ENCODE measurements at places on chromosomes 2 and 18.

GRCh38 chr2:128501006-128501690 is 182.5 kb upstream of the HS6ST1 start:
- no peak for DNase-seq

DNA sequence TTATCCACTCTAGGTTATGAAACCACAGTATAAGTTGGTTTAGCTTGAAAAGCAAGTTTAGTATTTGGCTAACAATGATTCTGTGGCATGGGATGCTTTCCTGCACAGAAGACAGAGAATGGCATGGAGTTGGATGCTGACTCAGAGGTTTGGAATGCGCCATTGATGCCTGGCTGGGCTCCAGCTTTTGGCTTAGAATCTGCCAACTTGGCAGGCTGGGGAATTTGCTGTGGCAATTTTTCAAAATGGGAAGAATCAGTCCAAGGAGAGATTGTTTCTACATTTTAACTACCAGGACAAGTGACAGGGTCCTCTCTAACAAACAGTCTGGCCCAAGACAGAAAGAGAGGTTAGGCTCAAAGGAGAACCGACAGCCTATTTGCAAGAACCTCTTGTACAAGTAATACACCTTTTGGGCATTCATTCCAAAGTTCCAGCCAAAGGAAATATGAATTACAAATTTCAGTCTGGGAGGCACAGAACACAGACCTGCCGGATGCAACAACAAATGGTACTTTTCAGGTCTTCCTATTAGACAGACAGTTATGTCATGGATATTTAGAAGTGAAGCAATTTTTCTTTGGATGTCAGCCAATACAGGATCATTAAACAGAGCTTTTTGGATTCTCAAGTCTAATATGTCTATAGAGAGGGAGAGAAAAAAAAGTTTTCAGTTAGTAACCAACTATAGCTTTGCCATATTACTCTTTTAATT is 1027.7 kb downstream of the TMEM182 start:
- DNase-seq = no peak

DNA sequence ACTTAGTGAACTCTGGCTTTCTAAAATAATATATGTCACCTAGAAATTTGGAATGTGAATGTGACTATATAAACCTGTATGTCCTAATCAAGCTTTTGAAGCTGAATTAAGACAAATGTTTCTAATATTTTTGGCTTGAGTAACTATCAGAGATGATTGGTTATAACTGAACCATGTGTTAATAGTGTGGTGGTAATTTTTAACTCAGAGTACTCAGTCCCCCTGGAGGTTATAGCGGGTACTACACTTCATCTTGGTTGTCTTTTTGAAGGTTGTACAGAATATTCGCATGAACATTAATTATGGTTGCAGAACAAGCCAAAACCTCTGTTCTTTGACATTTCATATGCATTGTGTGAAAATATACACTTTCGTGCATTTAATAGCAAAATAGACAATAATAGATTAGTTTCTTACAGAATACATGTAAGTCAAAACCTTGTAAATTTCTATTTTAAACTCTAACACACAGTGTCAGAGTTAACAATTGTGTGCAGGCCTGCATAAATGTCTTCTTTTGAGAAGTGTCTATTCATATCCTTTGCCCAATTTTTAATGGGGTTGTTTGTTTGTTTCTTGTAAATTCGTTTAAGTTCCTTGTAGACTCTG is 86.0 kb downstream of the OSBPL6 start:
- DNase-seq = no peak

DNA sequence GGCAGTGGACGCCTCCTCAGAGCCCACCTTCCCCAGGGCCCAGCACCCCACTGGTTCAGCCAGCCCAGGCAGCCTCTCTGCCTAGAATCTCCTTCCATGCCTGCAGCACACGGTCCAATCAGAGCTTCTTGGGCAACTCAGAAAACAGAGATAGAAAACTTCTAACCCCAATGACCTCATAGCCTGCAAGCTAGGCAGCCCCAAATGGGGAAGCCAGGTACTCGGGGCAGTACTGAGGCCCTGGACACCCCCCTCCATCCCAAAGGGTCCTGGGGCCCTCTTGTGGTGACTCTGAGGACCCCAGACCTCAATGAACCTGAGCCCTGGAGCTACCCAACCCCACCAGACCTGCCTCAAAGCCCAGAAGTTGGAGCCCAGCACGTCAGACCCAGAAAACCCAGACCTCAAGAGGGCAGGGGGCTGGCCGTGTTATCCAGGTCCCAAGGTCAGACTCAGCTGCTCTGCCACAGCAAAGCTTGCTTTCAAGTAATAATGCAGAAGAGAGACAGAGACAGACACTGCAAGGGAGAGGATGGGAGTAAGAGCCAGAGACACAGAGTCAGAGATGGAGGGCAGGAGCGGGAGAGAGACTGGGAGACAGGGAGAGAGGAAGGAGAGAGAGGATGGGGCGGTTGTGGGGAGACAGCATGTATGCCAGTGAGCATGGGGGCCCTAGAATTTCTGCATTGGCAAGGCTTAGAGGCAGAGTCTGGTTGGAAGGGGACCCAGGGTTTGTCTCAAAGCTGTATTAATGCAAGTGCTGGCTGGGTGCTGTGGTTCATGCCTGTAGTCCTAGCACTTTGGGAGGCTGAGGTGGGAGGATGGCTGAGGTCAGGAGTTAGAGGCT is 28.2 kb downstream of the SERTAD2 start:
- no peak for DNase-seq

GRCh38 chr2:226892729-226893128 is 56.9 kb downstream of the RHBDD1 start:
- no peak for DNase-seq

DNA sequence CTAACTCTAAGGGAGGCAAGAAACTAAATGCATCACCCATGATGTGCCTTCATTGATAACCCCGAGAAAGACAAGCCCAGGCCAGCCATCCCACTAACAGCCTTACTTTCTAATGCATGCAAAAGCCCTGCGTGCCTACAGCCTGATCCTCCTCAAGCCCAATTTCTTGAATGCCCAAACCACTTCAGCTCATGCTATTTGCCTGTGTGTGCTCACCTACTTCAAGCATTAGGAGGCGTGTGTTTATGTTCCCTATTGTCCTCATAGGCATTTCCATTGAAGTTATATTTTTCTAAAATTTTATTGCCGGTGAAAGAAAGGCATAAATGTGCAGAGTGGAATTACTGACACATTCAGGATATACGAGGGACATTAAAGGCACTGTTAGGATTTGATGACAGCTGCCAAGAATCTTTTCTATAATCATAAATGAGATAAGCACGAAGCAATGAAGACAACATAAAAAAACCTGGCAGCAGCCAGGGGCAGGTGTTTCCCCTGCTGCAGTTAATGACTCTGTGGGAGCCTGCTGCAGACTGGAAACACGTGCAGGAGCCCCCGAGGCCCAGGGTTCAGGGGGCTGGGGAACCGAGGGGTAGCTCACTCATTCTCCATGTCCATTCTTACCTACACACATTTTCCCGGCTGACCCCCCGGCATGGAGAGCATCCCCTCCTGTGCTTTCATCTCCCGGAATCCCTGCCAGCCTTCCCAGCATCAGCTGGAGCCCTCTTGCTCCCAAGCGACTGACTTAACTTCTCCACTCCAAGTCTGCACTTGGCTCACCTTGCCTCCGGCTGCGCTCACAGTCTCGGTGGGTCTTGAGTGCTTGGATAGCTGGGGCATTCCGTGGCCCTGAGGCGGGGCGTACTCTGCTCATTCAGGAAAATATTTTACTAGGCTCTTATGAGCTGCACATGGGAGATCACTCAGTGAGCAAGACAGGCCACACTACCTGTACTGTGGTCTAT is 292.3 kb upstream of the SIX2 start:
- no peak for DNase-seq

DNA sequence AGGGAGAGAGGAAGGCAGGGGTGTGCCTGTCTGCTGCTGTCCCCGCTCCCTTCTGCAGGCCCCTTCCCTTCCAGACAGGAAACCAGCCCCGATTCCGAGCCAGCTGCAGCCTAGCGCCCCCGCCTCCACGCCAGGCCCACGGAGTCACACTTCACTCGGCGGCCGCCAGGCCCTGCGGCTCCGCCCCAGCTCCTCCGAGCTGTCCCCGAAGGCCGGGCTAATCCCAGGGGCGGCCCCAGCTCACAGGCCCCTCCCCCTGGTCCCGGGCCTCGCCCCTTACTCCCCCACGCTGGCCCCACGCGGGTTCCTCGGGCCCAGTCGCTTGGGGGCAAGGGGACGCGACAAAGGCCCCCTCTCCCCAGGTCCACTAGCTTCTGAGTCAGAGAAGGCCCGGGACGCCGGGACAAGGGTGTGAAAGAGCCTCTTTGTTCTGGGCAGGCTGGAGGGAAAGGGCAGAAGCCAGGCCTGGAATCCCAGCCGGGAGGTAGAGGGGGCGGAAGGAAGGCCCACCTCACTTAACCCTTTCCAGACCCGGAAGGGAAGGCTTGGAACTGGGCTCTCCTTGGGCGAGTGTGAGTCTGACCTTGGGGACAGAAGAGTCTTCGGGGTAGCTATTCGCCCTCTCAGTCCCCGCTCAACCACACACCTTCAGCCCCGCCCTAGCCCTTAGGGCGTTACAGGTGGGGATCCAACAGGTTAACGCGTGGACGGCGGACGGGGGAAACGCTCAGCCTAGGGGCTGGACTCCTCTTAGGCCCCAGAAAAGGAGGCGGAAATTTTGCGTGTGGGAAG is 1.2 kb downstream of the RTKN start:
- peak; percentile 90 for DNase-seq

GRCh38 chr18:49728542-49728941 is 84.8 kb downstream of the ACAA2 start:
- no peak for DNase-seq

- no peak for DNase-seq
These were observed 188.5 kb downstream of the MBD2 start for GRCh38 chr18:54035927-54036326.

DNA sequence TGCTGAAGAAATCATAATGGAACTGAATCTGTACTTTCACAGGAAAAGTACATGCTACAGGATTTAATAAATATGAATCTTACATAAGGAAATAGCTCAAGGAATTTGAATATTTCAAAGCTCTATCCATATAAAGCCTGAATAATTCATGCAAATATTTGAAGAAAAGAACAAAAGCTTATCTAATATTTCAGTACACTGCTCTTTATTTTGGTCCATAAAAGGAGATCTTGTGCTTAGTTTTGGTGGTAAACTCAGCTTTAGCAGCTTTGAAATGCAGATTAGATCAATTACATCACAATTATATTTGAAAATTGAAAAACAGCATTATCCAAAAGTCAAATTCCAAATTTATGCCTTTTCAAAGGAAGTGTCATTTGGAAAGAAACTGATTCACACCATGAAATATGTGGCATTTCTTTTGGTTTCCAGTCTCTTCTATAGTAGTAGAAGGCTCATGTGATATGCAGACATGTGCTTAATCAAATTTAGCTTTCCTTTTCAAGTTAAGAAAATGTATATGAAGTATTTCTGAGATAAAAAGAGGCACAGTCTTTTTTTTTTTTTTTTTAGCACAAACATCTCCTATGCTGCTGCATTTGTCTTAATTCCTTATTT is 42.1 kb upstream of the MAP4K3 start:
- DNase-seq = no peak

All from renal cortex interstitium (tissue), 15 donors.